Activated CD8-positive, alpha-beta memory T cell treated with anti-CD3 and anti-CD28 coated beads for 48 hours (primary cell): ENCODE measurements at places on chromosomes 12 and 14.

- DNase-seq, result no peak
Measured at GRCh38 chr12:93380480-93381121, 2.9 kb downstream of the NUDT4 start.

- no peak for DNase-seq
Measured at GRCh38 chr14:94385553-94386057, 2.8 kb downstream of the SERPINA1 start.

- peak; percentile 60 for DNase-seq
Measured at GRCh38 chr12:12007001-12007712, 63.6 kb upstream of the BCL2L14 start.

GRCh38 chr14:93957751-93958566, 18.4 kb downstream of the ASB2 start:
- no peak for DNase-seq

- no peak for DNase-seq
Measured at GRCh38 chr12:128947209-128947608, 93.9 kb downstream of the GLT1D1 start.

DNA sequence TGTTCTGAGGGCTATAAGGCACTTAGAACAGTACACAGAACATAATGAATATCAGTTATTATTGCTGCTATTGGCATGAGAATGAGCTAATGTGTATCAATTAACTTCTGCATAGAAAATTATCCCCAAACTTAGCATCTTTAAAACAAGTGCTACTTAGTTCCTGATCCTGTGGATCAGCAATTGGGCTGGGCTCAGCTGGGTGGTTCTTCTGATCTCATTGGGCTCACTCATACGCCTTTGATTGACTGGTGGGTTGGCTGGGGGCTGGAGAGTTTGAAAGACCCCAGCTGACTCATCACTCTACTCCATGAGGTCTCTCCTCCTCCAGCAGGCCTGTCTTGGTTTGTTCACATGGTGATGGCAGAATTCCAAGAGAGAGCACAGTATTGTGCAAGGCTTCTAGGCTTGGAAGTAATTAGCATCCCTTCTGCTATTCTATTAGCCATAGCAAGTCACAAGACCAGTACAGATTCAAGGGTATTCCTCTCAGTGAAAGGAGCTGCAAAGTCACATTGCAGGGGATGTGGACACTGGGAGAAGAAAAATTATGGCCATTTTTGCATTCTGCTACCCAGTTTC, 27.2 kb upstream of the HSPB8 start:
- no peak for DNase-seq

DNA sequence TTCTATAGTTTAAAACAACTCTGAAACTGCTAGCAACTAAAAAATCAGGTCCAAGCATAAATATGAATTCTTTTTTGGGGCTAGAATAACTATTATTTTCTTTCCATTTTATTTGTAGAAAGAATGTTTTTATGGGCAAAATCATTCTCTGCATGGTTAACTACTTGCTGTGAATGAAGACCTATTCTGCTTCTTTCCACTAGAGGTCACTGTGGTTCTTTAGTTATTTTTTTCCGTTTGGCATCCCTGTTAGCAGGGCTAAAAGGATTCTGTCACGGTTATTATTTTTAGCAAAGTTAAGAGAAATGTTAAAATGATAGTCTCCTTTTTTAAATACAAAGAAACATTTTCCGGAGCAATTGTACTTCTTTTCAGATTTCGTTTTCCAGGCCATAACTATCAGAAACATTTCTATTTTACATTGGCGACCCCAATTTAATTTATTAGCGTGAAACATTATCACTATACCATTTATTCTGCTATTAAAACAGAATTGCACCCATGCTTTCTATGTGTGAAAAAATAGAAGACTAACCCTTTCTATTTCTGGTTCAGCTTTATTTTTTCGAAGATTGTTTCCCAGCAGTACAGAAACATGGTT, 404.8 kb downstream of the ATP23 start:
- DNase-seq, result no peak

DNA sequence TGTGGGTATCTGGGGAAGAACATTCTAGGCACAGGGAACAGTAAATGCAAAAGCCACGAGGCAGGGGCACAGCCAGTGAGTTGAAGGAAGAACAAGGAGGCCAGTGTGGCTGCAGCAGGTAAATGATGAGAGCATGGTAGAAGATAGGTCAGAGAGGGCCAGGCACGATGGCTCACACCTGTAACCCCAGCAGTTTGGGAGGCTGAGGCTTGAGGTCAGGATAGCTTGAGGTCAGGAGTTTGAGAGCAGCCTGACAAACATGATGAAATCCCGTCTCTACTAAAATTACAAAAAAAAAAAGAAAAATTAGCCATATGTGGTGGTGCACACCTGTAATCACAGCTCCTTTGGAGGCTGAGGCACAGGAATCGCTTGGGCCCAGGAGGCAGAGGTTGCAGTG, 86.7 kb upstream of the ESRRB start:
- no peak for DNase-seq

DNA sequence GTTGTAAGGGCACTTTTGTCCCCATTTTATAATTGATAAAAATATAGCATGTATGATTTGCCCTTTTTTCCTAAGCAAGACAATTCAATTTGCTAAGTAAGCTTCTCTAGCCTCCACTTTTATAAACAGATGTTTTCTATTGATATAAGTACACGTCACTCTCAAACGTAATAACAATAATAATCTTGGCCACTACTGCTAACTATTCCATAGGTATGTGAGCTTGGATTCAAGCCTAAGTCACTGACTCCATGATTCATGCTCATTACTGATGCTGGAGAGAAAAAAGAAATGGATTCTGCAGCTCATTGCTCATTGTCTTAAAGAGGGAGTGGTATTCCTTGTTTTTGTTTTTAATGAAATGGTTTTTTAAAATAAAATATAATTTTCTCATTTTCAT, 661.0 kb downstream of the GALC start:
- no peak for DNase-seq

- DNase-seq, result no peak
Measured at GRCh38 chr14:28773861-28774691, 7.5 kb downstream of the FOXG1 start.

- no peak for DNase-seq
Measured at GRCh38 chr14:100651999-100652508, 64.8 kb upstream of the BEGAIN start.

- no peak for DNase-seq
Measured at GRCh38 chr14:58663494-58664111, 25.8 kb downstream of the DACT1 start.

DNA sequence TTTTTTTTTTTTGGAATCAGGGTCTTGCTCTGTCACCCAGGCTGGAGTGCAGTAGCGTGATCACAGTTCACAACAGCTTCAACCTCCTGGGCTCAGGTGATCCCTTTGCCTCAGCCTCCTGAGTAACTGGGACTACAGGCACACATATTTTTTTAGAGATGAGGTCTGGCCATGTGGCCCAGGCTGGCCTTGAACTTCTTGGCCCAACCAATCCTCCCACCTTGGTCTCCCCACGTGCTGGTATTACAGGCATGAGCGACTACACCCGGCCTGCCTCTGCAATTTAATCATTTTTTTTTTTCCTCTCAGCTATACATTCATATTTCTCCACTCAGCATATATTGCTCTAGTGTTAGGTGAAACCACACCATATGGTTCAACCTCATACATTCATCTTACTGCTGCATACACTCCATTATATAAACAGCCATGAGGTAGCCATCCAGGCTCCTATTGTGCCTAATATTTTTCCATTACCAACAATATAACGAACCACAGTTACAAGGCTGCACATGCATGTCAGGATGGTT, 7.1 kb downstream of the STX2 start:
- no peak for DNase-seq

DNA sequence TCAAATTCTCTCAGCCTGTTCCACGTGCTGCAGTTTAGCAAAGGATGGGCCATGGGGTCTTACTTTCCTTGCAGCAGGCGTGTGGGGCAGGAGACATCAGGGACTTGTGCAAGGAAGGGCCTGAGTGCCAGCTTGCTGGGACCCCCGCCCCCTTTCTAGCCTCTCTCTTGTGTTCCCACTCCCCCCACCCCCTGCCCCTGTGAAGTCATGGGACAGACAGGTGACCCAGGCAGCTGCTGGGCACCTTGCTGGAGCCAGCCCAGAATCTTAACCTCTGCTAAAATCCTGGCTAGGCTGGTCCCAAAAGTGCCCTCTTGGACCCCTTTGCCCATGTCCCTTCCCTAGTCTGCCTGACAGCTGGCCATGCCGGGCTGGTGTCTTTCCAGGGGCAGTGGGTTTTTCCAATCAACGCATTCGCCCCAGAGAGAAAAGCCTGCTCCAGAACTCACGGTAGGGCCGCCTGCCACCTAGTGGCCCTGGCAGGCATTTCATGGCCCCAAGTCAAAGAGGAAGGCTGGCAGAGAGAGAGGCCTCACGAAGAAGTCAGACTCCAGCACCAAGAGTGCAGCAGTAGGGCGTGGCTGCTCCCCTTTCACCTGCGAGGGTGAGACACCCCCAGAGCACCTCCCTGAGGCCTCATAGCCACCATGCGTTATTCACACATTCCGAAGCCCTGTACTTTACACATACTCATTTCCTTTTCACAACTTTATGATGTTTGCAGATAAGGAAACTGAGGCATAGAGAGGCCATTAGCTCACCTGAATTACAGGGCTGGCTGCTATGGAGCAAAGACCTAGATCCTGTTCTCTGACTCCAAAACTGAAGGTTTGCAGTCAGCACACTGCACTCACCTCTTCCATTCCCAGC, 67.4 kb downstream of the LGMN start:
- DNase-seq, result peak; percentile 55

GRCh38 chr12:3533703-3534386, 42.8 kb downstream of the PRMT8 start:
- DNase-seq, result no peak

GRCh38 chr14:66369157-66369697, 116.9 kb upstream of the CCDC196 start:
- no peak for DNase-seq

- no peak for DNase-seq
Measured at GRCh38 chr12:76530516-76530915, 29.1 kb downstream of the OSBPL8 start.

- no peak for DNase-seq
Measured at GRCh38 chr12:46773586-46774321, 52.0 kb downstream of the SLC38A4 start.

DNA sequence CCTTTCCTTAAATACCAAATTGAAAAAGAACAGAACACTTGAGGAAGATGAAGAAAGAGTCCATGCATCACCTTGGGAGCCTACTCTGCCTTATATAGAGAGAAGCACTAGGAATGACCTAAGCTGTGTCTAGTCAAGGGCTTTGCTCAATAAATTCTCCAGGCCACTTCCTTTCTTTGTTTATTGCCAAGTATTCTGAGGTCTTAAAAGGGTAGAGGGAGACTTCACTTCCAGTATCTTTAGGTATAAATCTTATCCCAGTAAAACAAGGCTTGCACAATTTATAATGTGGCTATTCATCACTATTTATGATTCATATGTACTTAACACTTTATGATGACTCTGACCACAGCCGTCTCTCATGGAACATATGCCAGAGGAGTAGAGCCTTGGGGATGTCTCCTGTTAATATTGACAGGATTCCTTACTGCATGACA, 85.1 kb upstream of the ARHGAP5 start:
- DNase-seq, result no peak

DNA sequence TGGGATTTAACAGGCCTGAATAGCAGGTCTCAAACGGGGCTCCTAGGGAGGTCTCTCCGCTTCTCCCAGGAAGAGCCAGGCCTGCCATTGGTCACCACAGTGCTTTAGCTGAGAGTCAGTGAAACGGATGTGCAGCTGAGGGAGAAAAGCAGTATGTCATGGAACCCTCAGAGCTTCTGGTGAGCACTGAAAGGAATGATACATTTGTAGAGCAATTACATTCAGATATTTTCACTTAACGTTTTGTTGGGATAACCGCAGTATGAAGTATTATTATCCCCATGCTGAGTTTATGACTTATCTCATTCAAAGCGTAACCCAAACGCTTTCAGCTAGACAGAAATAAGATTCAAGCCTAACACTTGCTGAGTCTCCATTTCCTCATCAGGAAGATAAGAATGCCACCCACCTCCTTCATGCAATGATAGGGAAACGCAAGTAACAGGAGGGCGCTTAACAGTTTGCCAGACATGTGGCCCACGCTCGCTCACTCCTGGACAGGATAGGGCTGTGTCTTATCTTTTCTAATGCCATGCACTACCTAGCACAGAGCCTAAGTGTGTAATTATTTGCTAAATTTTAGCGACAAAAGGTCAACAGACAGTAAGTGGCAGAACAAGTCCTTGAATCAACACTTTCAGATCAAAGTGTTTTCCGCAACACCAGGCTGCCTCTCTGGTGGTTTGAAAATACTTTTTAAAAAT, 28.2 kb downstream of the DAD1 start:
- DNase-seq, result no peak

DNA sequence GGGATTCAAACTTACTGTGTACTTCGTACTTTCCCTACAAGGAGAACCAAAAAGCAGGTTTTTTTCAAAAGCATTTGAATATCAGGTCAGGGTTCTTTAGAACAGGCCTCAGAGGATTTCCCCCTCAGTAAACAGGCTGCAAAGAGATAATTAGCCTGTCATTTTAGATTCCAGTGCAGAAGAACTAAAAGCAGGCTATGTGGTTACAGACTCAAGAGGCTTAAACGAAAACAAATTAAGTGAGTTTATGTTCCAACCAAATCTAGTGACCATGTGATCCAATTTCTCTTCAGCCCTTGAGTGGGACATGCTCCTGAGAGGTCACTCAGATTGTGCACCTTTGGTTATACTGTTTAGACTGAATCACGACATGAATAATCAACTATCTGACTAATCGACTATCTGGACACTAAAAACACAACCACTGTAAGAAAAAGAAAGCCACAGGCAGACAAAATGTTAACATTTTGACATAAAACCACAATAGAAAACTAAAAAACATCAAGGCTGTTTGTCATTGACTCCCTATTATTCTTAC, 4.5 kb downstream of the TMED8 start:
- no peak for DNase-seq

GRCh38 chr12:50825372-50825838, 17.3 kb upstream of the TMPRSS12 start:
- no peak for DNase-seq

GRCh38 chr12:13220838-13221237, 24.3 kb downstream of the EMP1 start:
- DNase-seq, result no peak

DNA sequence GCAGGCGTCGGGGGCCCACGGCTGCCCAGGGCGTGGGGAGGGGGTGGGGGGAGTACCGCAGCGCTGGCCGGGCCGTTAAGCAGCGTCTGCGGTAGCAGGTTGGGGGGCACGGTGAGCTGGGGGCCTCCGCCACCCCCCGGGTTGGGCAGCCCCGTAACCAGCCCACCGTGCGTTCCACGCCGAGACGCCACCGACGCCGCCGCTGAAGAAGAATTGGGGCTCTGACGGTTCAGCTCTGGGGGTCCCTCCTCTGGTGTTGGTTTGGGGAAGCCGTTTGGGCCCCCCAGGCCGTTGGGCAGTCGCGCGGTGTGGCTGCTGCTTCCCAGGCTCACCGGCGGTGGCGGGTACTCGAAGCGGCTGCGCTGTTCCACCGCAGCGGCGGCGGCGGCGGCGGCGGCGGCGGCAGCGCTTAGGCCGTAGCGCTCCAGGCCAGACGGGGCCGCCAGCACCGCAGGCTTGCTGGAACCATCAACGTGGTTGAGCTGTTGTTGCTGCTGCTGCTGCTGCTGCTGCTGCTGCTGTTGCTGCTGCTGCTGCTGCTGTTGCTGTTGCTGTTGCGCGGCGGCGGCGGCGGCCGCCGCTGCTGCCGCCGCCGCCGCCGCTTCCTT, 1.5 kb downstream of the IRF2BPL start:
- DNase-seq, result peak; percentile 25

GRCh38 chr12:81465876-81466275, 293.3 kb downstream of the PPFIA2 start:
- no peak for DNase-seq
